ENCODE measurements at places on chromosomes 12 and 14.

- DNase-seq, result no peak
These were observed 4.7 kb downstream of the DDN start for GRCh38 chr12:48994224-48995085.

GRCh38 chr14:100440207-100440631 is 117.1 kb downstream of the SLC25A47 start:
- DNase-seq, result no peak

DNA sequence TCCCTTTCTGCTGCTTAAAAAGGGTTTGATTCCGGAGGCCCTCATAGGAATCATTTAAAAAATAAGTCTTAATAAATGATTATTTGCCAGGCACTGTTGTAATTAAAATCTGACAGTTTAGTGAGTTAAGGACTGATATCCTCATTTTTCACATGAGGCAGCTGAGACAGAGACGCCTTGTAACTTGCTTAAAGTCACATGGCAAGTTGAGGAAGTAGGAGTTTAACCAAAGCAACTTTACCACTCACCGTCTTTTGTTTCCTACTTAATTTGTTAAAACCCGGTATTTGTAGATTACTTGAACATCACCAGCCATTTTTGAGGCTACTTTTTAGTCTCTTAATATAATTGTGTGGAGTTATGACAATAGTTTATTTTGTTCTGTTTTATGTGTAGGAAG is 2.4 kb downstream of the TIGAR start:
- no peak for DNase-seq

- no peak for DNase-seq
These were observed 3.8 kb downstream of the MLH3 start for GRCh38 chr14:75047506-75047905.

DNA sequence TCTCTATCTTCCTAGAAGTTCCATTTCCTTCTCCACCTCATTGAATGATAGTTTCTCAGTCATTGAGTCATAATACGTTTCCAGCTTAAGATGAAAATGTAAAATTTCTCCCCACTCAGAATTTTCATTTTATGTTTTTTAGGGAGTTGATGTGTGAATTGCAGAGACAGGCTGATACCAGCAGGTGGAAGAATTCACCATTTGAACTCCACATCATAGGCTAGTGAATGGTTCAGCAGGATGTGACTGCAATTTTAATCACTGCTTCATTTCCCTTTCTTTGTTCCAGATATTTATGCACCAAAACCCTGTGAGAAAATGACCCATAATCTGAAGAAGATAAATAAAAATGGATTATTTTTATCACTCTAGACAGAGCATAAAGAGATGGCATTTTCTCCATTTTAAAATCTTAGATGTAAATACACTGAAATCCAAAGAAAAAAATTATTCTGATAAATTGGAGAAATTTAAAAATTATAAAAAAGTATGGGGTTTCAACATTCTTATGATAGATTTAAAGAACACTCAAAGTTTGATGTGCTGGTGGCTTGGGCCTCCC is 10.6 kb upstream of the PYGL start:
- DNase-seq, result no peak

- DNase-seq, result no peak
These were observed 1.4 kb downstream of the PLD4 start for GRCh38 chr14:104925855-104926609.

DNA sequence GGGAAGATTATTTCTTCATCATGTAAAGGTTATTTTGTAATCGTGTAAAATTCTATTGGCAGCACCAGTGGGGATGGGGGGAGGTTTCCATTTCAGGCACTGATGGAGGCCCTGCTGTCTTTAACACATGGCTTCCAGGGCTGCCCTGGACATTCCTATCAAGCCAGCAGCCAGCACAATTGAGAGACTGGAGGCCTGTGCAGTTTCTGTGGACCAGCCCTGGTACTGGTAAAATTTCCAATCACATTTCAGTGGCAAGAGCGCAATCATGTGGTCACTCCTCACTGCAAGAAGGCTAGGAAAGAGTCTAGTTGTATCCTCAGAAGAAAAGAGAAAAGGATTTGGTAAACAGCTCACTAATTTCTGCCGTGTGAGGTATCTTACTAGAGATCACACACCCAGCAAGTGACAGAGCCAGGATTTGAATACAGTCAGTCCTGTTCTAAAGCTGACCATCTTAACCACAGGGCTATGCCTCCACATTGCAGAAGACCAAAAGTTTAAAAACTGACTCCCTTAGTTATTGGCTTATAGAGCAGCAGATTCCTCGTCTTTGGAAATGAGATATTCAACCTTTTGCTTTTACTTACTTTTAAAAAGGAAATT is 179.4 kb upstream of the ARHGAP5 start:
- no peak for DNase-seq

DNA sequence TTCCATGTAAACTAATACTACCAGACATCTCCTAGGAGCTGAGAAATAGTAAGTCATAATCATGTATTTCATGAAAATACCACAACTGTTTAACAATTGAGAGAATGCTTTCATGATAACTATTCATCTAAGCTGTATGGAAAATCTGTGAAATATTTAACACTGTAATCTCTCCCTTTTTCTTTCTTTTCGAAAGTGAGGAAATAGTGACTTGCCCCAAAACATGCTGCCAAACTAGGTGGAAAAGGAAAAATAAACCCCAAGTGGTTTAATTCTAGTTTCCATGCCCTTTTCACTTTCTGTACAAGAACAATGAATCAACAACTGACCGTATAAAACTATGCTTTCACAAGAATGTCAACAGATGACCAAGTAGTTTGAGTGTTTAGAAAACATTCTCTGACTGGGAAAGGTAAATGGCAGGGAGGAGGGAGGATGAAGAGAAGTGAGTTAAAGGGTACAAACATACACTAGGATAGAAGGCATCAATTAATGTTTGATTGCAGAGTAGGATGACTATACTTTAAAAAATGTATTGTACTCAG is 147.5 kb upstream of the AVPR1A start:
- DNase-seq, result no peak

DNA sequence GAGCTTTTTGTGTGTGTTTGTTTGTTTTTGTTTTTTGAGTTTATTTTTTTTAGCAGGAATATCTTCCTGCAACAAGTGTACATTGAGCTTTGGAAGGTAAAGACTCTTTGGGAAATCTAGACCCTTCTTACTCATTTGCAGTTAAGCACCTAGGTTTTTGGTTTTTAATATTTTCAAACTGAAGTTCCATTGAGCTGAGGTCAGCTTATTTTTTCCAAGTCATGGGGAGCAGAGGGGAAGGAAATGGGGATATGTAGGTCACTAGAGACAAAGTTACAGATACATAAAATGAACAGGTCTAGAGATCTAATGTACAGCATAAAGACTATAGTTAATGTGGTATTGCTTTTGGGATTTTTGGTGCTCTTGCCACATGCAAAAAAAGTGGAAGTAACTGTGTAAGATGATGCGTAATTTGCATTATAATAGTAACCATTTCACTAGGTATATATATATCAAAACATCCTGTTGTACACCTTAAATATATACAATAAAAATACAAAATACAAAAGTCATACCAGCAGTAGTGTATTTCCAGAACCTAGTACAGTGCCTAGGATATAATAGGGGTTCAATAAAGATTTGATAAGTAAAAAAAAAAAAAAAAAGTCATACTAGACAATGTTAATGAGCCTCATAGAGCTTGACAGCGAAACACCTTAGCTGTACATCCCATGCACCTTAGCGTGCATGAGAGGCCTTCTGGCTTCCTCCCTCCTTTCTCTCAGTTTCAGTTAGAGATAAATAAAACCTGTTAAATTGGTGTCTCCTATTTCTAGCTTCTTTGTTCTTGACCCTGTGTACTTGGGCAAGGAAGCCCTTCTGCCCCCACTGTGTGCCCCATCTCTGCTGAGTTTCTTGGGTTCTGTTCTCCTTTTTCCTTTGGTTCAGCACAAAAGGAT is 22.7 kb downstream of the CGRRF1 start:
- DNase-seq, result no peak

GRCh38 chr12:94791933-94792332 is 141.6 kb upstream of the TMCC3 start:
- no peak for DNase-seq

GRCh38 chr14:83860631-83861155 is 1669.3 kb upstream of the FLRT2 start:
- no peak for DNase-seq
